EH (cell line): ENCODE measurements at places on chromosomes 1 and 21.

GRCh38 chr21:39060485-39061083 is 122.7 kb downstream of the PSMG1 start:
- DNase-seq, result no peak

- DNase-seq, result no peak
Observed at GRCh38 chr1:22697980-22698379, 12.7 kb upstream of the EPHB2 start.

DNA sequence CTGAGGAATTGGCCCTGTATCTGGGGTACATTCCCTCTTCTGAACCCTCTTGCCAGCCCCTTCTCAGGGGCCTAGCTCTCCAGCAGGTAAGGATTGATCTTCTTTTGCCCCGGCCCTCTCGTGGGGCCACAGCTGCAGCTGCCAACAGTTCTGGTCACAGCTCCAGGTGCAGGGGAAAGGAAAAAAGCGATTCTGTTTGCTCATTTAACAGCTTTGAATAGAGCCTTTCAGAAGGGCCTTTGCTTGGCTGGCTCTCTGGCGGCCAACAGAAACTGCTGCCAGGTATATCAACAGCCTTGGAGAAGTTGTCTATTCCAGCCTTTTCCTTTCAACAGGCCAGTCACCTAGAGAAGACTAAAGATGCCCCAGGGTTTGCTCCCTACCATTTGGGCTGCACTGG is 16.1 kb upstream of the FMOD start:
- no peak for DNase-seq

- DNase-seq, result no peak
Observed at GRCh38 chr1:237879195-237879594, 11.5 kb downstream of the ZP4 start.

- DNase-seq, result no peak
Observed at GRCh38 chr1:218846181-218846580, 327.5 kb upstream of the LYPLAL1 start.

- DNase-seq, result peak; percentile 72
Observed at GRCh38 chr1:89843273-89844130, 22.7 kb downstream of the LRRC8D start.

DNA sequence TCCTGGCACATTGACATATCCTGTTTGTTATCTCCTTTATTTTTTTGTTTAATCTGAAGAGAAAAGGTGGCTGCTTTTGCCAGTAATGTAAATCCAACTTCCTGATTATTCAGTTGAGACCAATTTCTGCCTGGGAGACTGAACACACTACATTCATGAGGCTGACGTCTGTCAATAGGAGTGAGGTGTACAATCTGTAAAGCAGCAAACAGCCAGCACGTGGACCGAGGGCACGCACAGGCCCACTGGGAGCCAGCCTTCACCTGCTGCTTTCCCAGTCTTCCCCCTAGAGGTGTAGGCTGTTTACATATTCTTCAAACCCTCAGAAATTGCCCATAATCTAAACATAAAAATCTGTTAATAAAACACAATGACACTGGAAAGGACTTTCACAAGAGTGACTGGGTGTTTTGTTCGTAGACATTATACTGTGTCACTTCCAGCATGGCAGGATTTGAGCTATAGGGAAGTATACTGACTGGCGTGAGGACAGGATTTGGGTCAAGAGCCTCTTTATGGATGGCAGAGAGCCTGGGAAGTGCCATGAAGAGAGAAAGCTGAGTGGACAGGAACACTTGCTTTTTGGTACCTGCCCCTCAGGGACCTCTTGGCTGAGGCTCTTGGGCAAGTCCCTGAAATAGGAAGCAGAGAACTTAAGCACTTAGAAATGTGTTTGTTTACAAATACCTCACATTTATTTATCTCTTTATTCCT is 552.9 kb upstream of the CAMK1G start:
- no peak for DNase-seq

- no peak for DNase-seq
Observed at GRCh38 chr1:41641941-41642527, 157.6 kb upstream of the EDN2 start.

GRCh38 chr21:32197896-32198295 is 81.0 kb downstream of the MIS18A start:
- DNase-seq, result no peak

- no peak for DNase-seq
Observed at GRCh38 chr1:206803221-206803730, 31.0 kb upstream of the IL10 start.

DNA sequence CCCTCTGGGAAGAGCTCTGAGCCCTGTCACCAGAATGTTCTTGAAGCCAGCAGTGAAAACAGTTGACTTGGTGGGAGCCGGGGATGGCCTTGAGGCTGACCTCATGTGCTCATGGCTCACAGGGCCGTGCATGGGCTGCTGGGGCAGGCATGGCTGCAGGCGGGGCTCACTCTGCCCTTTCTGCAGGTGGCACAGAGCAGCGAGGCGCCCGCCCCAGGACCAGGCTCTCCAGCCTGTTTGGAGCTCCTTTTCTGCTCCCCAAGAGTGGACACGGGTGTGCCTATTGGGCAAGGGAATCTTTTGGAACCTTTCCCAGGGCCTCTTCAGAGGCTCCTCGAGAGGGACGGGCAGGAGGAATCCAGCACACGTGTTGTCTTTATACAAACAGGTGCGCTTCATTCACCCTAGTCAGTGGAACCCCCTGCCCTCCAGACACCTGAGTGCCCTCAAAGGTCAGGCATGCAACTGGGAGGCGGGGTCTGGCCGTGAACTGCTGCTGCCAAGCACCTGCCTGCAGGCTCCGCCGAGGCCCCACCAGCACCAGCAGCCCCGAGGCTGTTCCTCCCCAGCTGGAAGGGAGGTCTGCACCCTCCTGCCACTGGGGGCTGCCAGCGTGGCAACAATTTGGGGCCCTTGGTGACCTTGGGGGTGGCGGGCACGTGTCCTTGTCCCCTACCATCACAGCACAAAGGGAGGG is 2.6 kb upstream of the TTC34 start:
- no peak for DNase-seq

DNA sequence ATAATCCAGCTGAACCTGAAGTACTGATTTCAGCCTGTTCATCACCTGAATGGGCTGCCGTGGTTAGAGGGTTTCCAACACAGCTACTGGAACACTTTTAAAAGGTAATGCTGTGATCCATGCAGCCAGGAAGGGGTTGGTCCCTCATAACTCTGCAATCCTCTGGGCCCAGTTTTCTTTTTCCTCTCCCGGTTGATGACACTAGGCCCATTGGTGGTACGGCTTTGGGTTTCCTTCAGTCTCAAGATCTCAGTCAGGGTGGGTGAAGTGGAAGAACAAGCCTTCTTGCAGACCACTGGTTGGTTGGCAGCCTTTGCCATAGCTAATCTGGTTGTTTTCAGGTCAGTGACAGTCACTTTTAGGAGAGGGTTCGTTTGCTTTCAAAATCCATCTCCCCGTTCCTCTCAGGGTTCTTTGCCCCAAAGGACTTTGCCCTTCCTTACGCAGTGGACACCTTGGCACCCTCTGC is 502 bp upstream of the SLC35A3 start:
- no peak for DNase-seq

DNA sequence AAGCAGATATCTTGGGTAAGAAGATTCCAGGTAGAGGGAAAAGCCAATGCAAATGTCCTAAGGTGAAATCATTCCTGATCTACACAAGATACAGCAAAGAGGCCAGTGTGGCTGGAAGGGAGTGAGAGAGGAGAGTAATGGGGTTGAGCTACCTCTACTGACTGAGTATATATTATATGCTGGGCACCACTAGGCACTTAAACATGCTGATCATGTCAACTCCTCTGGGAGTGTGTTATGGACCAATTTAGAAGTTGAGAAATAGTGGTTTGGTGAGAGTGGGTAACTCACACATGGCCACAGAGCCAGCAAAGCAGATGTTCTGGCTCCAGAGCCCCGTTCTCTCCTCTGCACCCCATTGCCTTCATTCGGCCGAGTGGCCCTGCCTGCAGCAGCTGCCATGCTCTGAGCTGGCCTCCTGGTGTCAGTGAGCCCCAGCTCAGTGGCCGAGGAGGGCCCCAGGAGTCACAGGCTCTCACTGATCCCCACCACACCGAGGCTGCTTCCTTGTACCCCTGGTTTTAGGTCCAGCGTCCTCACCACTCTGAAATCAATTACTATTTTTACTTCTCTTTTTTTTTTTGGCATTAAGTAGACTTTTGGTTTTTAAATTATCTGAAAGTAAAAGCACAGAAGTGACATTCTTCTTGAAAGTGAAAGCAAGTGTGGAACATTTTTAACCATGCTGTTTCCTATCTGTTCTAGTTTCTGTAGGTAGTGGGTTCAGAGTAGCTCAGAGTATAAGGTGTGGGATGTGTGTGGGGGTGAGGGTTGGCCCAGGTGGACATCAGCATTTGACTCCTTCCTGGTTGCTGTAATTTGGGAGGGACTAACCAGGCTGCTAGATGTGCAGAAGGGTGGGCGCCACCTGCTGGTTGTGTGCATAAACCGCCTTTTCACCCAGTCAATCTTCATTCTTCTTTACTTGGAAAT is 45.8 kb upstream of the CRNN start:
- DNase-seq, result peak; percentile 75

GRCh38 chr21:32534113-32534512 is 51.2 kb downstream of the TCP10L start:
- no peak for DNase-seq

DNA sequence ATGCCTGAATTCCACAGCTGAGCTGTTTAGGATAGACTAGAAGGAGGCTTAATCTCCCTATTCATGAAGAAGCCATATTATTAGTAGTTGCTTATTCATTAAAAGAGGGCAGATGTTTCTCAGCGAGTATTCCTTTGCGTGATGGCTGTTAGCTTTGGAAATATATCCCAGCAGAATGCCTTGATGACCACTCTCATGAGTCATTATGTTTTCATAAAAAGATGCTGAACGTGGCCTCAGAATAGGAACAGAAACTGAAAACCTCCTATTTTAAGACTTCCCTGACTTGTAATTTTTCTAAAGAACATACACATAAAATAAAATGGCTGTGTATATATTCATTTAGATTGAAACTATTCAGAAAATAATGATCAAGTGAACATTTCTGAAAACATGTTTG is 9.6 kb upstream of the PLA2G4A start:
- DNase-seq, result peak; percentile 65

DNA sequence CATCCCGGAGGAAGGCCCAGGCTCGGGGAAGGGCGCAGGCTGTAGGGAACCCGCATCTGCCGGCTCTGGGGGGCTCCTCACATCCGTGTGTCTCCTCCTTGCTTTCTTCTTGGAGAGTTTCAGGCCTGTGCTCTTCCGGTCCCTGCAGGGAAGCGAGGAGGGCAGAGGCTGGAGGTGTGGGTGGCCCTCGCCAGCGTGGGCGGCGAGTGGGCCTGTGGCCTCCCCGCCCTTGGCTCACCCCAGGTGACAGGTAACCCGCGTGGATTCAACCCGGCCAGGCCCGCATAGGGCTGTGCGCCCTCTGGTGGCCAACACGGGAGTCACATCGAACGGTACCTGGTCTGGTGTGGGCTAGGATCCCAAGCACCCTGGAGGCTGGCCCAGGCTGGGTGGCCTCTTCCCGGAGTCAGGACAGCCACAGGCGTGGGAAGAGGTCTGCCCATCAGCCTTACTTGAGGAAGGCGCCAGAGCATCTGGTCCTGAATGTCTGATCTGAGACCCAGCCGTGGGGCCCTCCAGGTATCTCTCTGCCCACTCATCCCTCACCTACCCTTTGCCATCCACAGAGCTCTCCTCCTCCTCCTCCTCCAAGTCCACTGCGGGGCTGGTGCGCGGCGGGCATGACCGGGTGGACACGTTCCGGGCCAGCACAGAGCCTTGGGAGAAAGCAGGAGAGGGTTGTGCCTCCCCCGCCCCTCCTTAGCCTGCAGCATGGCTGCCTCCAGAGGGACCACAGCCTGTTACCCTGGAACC is 9.6 kb upstream of the TNFRSF25 start:
- peak; percentile 47 for DNase-seq

DNA sequence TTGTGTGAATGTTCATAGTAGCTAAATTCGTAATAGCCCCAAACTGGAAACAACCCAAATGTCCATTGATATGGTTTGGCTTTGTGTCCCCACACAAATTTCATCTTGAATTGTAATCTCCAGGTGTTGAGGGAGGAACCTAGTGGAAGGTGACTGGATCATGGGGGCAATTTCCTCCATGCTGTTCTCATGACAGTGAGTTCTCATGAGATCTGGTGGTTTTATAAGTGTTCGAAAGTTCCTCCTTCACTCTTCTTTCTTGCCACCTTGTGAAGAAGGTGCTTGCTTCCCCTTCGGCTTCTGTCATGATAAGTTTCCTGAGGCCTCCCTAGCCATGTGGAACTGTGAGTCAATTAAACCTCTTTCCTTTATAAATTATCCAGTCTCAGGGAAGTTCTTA is 11.3 kb downstream of the UBE2G2 start:
- DNase-seq, result no peak

- no peak for DNase-seq
Observed at GRCh38 chr1:6601923-6602668, 573 bp downstream of the KLHL21 start.

DNA sequence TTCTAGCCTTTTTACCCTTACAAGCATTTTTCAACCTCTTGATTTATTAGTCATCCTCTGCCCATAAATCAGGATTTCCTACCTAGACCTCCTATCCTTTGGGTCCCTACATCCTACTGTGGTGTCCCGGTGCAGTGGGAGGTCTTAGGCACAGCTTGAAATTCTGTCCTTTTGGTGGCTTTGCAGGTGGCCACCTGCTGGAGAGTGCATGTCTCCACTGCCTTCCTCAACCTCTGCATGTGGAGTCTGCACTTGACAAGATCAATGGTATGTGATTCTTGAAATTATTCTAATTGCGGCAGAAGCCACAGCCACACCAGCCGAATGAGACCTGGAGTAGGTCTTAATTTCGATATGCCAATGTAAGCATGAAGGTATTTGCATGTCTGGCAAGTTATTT is 11.4 kb upstream of the KCNA3 start:
- no peak for DNase-seq

- no peak for DNase-seq
Observed at GRCh38 chr1:4627353-4627752, 27.1 kb upstream of the AJAP1 start.

DNA sequence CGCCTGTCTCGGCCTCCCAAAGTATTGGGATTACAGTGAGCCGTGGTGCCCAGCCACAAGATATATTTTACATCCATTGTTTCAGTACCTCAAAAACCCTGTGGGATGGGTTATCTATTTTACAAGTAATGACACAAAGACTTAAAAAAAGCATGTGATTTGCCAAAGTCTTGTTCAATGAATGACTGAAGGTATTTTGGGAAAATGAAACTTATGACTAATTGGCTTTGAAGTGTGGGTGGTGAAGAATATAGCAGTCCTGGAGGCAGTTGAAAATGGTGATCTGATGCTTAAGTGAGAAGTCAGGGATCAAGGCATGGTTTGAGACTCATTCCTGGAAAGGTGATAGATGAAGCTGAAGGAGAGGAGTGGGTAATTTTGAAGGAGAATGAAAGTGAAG is 3.0 kb downstream of the SWT1 start:
- DNase-seq, result peak; percentile 4

DNA sequence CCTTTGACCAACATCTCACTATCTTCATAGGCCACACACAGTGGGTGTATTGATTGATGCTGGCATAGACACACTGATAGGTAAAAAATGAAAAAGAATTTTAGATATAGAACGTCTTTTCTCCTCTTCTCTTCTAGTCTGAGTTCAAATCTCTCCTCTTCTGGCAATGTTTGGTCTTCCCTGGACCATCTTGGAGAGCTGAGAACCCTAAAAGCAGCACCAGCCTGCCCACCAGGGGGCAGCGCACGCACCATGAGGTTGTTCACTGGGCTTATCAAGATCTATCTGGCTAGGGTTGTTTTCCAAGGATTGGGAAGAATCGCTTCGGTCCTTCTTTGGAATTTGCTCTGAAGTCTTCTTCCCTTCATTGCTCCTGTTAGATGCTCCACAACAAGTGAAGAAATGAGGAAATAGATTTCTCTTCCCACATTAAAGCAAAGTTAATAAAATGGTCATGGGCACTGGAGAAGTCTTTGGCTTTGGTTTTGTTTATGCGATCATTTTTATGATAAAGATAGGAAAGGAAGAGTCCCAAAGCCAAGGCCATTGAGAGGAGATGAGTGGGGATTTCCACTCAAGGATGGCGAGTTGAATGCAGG is 104.0 kb upstream of the OLIG2 start:
- peak; percentile 17 for DNase-seq
